ENCODE measurements at places on chromosomes 4 and X.

GRCh38 chrX:51476930-51477329, 19.5 kb downstream of the NUDT11 start:
- no peak for DNase-seq

DNA sequence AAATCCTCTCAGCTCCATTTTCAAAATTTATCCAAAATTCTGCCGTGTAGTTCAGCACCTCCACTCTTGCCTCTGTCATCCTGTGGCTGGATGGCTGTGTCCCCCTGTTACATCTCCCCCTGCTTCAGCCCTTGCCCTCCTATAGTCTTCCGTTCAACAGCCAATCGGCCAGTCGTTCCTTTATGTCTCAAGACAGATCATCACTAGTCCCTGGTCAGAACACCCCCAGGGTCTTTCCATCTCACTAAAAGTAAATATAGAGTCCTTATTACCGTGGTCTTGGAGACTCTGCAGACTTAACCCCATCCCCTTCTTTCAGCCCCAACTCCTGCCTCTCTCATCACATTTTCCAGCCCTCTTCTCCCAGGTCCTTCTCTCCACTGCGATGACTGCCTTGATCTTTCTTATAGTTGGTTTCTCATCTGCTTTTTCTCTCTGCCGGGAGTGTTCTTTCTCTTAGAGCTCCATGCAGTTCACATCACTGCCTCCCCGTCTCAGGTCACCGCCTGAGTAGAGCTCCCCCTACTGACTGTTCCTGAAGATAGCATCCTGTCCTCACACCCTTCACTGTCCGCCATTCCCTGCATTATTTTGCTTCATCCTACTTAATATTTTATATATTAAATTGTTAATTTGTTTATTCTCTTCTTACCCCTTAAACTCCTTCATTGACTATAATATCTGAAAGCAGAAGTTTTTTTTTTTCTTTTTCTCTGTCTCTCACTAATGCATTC, 736.9 kb upstream of the MAGEB2 start:
- DNase-seq, result no peak

- DNase-seq, result no peak
These were observed 121.5 kb downstream of the RAPGEF2 start for GRCh38 chr4:159224408-159224807.

GRCh38 chrX:99117011-99117410, 1293.1 kb downstream of the PCDH19 start:
- no peak for DNase-seq

DNA sequence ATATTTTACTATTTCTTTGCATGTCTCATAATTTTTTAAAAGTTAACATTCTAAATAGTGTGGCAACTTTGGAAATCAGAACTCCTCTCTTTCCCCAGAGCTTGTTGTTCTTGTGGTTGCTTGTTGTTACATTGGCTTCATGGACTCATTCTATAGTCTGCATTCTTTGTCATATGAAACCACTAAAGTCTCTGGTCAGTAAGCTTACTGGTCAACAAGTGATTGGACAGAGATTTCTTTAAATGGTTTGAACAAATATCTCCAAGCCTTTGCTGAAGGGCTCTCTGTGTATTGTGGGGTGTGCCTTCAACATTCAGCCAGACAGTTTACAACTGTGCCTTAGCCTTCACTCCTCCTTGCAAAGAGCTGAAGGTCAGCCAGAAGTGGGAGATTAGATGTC, 147.2 kb downstream of the OPHN1 start:
- no peak for DNase-seq

GRCh38 chr4:146023334-146023967, 84.8 kb upstream of the ZNF827 start:
- no peak for DNase-seq

DNA sequence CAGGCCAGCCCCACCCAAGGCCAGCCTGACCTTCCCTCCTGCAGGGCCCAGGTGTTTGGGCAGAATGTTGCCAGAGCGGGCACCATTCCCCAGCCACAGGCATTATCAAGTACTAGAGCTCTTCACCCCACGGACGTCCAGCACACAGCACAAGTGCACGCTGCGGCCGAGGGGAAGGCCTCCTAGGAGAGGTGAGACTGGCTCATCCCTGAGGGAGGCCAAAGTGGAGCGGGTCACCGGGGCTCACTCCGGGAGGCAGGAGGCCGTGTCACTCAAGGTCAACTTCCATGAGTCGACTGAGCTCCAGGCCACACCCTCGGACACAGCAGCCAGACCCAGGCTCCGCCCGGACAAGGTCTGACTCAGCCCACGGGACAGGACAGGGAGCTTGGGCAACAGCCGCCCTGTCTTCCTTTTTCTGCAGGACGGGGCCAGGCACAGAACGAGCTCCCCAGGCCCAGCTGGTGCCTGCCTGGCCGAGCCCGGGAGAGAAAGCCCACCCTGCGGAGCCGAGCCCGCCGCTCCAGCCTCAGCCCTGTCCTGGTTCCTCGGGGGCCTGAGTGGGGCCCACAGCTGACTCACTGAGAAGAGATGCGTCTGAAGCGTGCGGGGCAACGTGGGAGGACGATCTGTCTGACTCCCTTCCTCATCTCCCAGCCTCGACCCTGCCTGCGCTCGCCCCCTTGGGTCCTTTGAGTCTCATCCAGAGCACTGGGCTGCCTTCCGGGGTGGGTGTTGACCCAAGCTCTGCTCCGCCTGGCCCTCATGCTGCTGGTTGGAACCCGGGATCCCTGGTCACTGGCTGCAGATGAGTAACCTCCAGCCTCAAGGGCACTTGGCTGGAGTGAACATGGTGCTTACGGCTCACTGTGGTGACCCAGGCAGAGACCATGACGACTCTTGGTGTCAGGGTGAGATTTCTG, 1.6 kb downstream of the SLC49A3 start:
- DNase-seq, result no peak

GRCh38 chr4:54091637-54092404, 8.1 kb upstream of the GSX2 start:
- DNase-seq, result peak; percentile 80

GRCh38 chrX:18377796-18378195, 23.3 kb upstream of the SCML2 start:
- no peak for DNase-seq

DNA sequence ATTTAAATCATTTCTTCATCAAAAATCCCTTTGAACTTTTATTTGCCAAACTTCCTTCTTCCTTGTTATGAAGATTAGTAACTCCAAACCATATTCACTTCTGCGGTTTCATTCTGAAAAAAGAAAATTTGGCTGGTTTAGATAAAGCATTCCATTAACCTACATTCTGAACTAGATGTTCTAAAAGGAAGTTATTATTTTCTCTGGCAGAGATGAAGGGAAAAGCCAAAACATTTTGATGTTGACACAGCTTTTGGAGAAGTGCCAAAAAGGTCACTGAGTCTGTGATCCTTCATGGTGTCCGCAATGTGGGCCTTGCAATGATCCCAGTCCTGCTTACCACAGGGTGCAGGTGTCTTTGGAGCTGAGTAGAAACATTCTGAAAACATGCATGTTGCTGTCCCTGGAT, 36.0 kb downstream of the CXCL8 start:
- DNase-seq, result no peak

- no peak for DNase-seq
These were observed 31.8 kb upstream of the CENPU start for GRCh38 chr4:184765473-184766340.

DNA sequence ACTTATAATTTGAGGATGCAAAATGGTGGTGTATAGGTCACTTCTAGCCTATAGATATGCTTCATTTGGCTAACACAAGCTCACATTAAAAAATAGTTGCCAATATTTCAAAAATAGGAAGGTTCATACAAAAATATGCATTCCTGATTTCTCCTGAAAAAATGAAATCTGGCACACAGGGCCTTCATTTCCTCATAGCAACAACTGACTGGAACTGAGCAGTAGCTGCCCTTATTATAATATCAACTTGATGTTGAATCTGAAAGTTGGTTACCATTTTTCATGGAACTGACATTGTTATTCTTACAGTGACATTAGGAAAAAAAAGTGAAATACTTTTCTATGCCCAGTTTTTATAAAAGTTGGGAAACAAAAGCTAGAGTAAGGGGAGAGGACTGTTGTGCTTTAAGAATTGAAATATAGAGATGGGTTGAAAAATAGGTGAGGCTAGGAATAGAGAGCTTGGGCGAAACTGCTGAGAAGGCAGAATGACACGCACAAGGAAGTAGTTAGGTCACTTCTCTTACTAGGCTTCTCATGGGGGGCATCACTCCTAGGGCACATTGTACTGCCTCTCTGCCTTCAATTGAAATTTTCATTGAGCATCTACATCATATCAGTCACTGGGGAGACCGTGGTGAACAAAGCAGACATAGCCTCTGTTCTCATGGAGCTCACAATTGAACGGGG, 43.1 kb upstream of the C1GALT1C1 start:
- DNase-seq, result no peak

DNA sequence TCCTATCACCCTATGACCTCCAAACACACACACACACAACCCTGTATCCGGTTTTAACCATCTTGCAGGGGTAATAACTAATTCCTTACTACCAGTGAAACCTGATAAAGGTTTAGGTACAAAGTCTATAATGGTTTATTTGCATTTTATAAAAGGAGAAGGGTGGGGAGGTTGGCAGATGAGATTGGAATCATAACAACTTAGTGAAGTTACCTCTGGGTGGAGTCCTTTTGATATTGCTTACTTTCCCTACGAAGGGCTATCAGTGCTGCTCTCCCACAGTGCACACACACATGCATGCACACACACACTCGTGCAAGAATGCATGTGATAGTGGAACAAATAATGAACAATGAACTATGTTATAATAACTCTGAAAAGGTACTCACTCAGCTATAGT, 56.1 kb downstream of the CCSER1 start:
- DNase-seq, result no peak

DNA sequence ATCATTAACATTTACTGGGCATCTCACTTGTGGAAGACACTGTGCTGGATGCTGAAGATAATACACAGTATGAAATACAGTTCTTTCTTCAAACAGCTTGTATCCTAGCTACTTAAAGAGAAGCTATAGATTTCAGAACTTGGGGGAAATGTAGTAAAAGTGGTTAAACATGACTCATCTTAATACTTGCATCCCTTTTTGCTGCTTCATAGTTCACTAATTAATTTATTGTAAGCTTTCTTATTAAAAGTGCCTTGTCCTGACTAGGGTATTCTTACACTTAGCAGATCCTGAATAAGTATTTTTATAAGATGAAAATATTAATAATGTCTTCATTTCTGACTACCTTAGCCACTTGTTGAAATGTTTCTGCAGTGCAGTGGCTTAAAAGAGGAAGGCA, 132.8 kb upstream of the STIM2 start:
- DNase-seq, result no peak

DNA sequence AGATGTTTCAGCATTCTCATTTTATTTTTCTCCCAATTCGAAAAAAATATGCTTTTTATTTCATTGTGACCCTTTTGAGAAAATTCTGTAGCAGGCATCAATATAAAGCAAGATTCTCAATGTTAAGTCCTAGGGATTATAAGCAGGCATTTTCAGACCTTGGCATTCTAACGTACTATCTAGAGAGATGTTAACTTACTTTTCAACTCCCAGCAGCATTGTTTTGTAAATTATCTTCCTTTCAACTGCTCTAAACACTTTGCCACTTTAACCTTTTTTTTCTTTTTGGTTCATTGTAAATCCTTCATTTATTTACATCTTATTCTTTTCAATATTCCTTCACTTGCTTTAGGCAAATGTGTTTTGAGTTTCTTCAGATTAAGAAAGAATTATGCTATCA, 333.2 kb downstream of the ARHGAP24 start:
- DNase-seq, result no peak

DNA sequence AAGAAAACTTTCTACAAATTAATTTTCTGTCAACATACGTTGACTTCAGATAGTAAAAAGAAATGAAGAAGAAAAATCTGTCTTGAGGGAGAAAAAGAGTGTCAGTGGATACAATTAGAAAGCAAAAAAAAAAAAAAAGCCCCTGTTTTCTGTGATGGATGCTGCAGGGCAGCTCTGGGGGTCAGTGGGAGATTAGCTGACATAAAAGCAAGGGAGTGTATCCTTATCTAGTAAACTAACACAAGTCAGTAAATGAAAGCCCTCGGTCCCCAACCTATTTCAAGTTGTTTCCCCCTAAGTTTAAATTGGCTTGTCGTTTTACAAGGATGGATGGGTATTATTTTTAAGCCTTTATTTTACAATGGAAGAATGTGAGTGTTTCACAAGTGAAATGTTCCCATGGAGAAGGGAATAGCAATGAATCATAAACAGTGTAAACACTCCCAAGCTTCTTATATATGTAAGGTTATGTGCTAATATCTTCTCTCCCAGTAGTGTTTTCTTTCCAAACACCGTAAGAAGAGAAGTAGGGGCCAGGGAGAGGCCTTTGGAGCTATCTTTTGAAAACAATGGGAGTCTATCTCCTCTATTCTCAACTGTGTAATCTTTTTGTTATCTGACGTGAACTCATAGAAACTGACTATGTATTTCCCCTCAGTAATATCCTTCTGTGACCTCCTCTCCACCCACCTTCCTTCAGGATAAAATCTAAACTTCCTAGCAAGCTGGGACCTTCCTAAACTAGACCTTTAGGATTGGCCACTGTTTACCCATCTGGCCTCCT, 347.7 kb downstream of the FBXO8 start:
- no peak for DNase-seq
